ENCODE measurements at places on chromosomes 5 and 9. TPM values are rescaled to one million over a fixed set of nuclear protein-coding genes. Genes with fewer than 3 reads are reported as not detected.

Gene IFNK
- not detected for total RNA-seq

DNA sequence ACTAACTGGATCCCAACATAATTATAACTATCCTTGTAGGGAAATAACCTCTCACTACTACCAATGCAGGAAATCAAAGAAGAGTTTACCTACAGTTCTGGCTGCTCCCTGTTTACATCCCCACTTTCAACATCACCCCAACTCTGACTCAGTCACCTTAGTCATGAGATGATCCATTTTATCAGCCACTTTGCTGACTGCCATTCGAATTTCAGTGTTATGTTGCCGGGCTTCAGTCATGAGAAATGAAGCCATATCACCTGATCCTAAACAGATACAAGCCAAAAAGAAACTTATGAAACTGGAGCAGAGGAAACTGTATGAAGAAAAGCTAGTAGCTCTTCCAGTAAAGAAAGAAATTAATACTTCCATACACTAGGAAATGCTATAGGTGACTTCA is 33.7 kb downstream of the SLC31A2 start:
- DNase-seq: no peak

DNA sequence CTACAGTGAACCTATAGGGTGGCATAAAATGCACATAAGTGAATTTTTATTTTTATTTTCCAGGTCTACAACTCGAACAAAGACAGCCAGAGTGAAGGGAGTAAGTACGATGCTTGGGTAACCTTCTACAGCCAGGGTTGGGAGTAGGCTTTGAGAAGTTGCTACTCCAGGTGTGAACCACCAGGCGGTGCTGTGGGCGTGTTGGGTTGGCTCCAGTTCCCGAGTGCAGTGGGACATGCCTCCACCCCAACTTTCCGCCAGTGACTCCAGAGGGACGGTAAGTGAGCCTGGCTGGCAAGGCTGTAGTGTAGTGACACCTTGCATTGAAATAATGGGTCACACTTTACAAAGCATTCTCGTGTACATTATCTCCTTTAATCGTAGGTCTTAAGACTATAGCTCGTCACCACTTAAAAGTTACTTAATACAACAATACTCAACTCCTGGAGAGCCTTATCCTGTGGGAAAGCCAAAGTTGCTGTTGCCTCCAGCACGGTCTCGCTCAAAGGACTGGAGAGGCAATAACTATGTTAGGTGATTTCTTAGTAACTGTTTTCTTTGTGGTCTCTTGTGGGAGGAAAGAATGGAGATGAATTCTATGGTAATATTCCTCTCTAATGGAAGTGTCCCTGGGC is 244.0 kb downstream of the ARHGAP26 start:
- no peak for DNase-seq

DNA sequence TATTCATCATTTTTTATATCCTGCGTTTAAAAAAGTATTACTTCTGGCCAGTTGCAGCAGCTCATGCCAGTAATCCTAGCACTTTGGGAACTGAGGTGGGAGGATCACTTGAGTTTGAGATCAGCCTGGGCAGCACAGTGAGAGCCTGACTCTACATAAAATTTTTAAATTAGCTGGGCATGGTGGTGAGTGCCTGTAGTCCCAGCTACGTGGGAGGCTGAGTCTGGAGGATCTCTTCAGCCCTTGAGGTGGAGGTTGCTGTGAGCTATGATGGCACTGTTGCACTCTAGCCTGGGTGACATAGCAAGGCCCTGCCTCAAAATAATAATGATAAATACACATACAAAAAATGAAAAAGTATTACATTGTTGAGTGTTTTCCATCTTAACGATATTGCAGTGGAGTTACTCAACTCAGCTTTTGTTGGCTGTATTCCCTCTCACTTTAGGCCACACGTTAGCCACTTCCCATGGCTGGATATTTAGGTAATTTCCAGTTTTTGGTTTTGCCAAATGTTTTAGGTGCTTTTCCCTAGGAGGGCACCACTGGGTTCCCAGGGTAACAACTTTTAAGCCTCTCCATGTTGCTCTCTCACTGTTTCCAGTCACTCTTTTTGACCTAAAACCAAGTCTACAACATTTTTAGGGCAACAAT is 20.6 kb downstream of the SHB start:
- DNase-seq: no peak

DNA sequence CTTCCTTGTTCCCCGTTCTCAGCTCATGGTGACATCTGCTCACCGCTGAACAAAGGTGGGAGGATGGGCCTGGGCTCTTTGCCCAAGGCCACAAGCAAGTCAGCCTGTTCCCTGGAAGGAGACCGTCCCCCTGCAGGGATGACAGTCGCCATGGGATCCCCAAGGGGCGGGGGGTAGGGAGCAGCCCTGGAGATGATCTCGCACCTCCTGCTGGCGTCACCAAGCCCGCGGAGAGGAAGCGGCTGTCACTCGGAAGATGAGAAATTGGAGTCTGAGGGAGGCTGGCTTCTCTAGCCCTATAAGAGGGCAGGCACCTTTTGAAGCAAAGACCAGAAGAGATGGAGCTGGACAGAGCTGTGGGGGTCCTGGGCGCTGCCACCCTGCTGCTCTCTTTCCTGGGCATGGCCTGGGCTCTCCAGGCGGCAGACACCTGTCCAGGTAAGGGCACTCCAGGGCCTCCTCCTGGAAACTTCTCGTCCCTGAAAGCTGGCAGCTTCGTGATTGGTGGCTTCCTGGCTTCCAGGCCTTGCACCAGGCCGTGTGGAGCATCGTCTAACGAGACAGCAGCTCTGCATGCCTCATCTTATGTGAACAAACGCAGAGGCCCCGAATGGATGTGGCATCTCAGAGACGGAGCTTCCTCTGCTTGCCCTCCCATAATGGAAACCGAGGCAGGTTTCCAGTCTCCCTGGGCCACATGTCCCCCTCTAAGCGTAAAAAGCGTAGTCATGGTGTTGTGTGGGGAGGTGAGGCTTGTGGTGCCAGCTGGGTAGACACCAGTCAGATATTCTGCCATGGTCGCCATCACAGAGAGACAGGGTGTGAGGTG is at the start of gene FCN2:
Gene FCN2, plus strand, starts transcription at position 327 of the 829 bp plus-strand sequence. Its CDS starts 12 bp downstream, at position 339.
- no peak for DNase-seq

DNA sequence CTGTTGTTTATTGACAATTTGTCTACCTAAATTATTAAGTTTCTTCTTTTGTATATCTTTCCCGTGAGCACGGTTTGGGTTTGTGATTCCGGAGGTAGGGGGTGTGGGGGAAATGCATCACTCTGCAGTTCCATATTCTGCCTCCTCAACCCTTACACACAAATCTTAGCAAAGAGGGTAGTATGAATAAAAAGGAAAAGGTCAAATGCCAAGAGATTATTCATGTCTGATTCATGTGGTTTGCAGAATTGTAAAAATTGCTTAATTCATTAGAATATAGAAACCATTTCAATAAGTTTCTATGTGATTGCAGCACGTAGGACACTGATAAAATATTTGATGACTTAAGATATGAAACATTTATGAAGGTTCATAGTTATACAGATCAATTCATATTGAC is 601.9 kb downstream of the SEMA5A start:
- no peak for DNase-seq

Gene IL13
- total RNA-seq: under 0.01 TPM

GRCh38 chr9:136014147-136014923 is 53.2 kb upstream of the UBAC1 start:
- no peak for DNase-seq

DNA sequence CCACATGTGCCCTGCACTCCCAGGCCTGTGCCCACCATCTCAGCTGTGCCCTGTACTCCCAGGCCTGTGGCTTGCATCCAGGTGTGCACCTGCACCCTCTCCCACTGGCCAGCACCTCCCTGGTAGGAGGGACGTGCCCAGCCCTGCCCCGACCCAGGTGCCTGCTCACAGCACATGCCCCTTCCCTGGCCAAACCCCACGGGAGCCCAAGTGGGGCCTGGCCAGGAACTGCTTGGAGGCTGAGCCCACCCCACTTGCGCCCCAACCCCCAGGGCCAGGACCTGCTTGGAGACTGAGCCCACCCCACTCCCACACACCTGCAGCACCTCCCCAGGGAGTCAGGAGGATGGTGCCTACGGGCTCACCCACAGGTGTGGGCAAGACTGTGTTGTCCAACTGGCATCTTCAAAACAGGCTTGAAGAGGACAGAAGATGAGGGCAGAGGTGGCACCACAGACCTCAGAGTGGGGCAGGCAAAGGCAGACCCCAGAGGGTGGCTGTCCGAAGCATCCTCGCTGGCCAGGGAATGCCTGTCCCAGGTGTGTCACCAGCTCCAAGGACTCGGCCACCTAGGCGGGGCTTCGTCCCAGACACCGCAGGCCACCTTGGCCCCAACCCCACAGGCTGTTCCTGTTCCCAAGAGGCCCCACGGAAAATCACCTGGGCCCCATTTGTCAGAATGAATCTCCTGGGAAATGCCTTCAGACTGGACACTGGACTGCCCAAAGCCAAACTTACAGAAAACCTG is 10.8 kb downstream of the ZDHHC11B start:
- DNase-seq: no peak

Gene SPINK4
- not detected for total RNA-seq

Gene MRPL41
- total RNA-seq: 18.3 TPM

GRCh38 chr5:14358536-14358935 is 215.4 kb downstream of the TRIO start:
- no peak for DNase-seq

Gene C5orf58
- under 0.01 TPM for total RNA-seq

Gene TRIM36
- under 0.01 TPM for total RNA-seq

- DNase-seq: no peak
Observed at GRCh38 chr5:125215593-125215992, 469.2 kb upstream of the ZNF608 start.

- DNase-seq: peak; percentile 53
Observed at GRCh38 chr9:21326526-21327139, 8.6 kb downstream of the KLHL9 start.

- DNase-seq: no peak
Observed at GRCh38 chr5:130111746-130112145, 207.5 kb downstream of the CHSY3 start.

Gene ERMP1
- 57.4 TPM for total RNA-seq

Gene ADAMTS12
- not detected for total RNA-seq

GRCh38 chr5:14353726-14354474 is 210.8 kb downstream of the TRIO start:
- DNase-seq: no peak

DNA sequence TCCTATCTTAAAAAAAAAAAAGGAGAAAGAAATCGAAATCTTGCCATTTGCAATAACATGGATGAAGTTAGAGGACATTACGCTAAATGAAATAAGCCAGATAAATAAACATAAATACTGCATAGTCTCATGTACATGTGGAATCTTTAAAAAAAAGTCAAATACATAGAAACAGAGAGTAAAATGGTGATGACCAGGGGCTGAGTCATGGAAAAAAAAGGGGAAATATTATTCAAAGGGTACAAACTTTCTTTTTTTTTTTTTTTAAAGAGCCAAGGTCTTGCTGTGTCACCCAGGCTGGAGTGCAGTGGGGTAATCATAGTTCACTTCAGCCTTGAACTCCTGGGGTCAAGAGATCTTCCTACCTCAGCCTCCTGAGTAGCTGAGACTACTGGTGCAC is 310.1 kb downstream of the ZNF608 start:
- no peak for DNase-seq

DNA sequence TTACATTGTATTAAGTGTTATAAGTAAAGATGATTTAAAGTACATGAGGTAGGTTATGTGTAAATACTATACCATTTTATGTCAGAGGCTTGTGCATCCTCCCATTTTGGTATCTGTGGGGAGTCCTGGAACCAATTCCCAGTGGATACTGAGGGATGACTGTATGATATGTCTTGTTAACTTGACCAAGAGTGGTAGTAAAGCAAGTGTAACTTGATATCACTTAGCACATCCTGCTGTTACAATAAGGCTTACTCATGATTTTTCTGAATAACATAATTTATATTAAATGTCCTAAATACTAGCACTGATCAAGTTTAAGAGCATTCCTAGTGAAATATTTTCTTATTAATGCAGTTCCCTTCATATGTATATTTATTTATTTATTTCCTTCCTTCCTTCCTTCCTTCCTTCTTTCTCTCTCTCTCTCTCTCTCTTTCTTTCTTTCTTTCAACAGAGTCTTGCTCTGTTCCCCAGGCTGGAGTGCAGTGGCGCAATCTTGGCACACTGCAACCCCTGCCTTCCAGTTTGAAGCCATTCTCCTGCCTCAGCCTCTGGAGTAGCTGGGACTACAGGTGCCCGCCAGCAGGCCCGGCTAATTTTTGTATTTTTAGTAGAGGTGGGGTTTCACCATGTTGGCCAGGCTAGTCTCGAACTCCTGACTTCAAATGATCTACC is 7.5 kb downstream of the NDFIP1 start:
- DNase-seq: no peak

Gene PCDH12
- total RNA-seq: 0.54 TPM

DNA sequence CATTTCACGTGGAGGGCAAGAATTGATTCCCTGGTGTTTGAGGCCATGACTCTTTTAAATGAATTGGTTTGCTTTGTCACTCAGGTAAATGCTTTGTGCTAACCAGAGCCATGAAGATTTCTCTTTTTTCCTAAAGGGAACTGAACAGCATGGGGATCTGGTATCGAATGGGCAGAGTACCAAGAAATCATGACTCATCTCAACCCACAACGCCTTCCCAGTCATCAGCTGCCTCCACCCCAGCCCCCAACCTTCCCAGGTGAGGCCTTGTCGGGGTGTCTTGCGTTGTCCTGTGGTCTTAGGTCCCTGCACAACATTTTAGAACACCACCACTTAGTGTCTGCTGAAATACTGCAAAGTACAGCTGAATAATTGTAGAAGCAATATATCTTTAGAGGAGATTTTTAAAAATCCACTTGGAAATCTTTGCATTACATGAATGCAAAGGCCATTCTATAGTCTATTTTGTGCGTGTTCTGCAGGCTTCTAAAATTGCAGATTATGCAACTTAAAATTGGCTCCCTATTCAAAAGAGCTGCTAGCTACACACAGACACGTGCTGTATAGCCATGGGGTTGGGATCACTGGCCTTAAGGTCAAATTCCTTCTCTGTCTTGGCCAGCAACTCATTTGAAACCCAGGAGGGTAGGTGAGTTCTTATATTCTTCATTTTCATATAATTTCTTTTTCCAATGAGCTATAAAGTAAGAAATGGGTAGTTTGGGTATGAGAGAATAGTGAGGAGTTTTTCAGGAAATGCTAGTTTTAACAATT is 69.0 kb downstream of the MVB12B start:
- no peak for DNase-seq

DNA sequence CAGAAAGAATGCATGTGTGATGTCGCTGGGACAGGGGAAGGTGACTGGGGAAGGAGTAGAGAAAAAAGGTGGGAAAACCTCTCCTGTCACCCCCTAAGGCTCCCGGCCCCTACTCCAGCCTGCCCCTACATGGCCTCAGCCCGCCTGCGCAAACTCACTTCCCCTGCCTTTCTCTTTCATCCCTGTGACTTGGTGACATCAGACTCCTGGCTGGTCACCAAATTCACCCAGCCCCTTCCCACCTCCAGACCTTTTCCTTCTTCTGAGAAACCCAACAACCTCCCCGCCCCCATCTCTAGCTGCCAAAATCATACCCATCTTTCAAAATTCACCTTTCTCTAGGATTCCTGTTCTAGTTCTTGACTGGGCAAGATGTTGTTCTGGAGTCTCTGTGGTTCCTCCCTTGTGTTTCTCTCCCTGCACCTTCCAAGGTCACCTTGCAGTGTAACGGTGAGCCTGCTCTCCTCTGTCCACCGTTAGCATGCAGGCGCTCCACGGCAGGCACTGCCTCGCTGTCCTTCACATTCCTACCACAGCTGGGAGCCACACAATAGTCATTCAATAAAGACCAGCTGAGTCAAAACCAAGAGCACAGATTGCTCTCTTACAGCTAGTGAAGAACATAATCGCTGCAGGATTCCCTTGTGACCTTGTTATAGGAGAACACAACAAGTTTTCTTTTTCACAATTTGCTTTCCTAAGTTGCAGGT is 134.5 kb downstream of the FANCC start:
- no peak for DNase-seq

Gene SLC1A3
- 1.3 TPM for total RNA-seq

Measured in hematopoietic multipotent progenitor cell (in vitro differentiated cells).